ENCODE measurements at places on chromosomes 4 and X. TPM values are rescaled to one million over a fixed set of nuclear protein-coding genes. Genes with fewer than 3 reads are reported as not detected.

RPA4 gene
- not detected for total RNA-seq

GDPD2 gene
- total RNA-seq: not detected

POLR2B gene
- total RNA-seq: 119 TPM

UGT2A1 gene
- total RNA-seq: not detected

SHISA3 gene
- total RNA-seq: 2.6 TPM

SCRG1 gene
- total RNA-seq: not detected

UCHL1 gene
- total RNA-seq: 770 TPM

SPATA4 gene
- total RNA-seq: not detected

ABHD18 gene
- total RNA-seq: 2.6 TPM

PABPC4L gene
- total RNA-seq: 0.53 TPM

SFRP2 gene
- total RNA-seq: not detected

FAT4 gene
- total RNA-seq: 8.3 TPM

MAGEC3 gene
- total RNA-seq: not detected

MYOZ2 gene
- total RNA-seq: not detected

CITED1 gene
- total RNA-seq: 0.53 TPM

VCX3A gene
- not detected for total RNA-seq

FAM200B gene
- 30.7 TPM for total RNA-seq

FGFBP2 gene
- not detected for total RNA-seq

TECRL gene
- total RNA-seq: not detected

AR gene
- 3.7 TPM for total RNA-seq

STARD8 gene
- total RNA-seq: 5.5 TPM

NUDT6 gene
- total RNA-seq: 12.1 TPM

MAGT1 gene
- 53.9 TPM for total RNA-seq

CXCL5 gene
- total RNA-seq: 2.7 TPM
